ENCODE measurements at places on chromosomes 5 and 9.

GRCh38 chr5:13501176-13501575 is 443.3 kb downstream of the DNAH5 start:
- DNase-seq, result no peak

DNA sequence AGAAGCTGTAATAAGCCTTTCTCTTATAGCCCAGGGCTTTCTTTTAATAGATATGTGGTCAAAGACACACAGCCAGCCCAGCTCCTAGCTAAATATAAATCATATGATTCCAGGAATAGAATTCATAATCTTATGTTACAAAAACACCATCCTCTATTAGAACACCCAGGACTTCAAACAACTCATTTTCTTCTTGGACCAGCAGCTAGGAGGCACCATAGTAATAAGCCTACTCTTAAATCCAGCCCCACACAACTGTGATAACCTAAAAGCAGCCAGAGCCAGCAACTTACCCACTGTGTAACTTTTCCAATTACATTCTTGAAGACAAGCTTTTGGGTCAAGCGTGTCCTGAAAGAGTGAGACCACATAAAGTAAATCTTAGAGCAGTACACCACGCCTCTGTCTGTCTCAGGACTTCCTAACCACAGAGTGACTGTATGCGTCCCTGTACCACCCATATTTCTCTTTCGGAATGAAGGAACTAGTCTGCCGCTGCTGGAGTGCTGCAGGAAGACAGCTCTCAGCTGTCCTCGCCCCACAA is 223.8 kb downstream of the TLE1 start:
- DNase-seq, result no peak

DNA sequence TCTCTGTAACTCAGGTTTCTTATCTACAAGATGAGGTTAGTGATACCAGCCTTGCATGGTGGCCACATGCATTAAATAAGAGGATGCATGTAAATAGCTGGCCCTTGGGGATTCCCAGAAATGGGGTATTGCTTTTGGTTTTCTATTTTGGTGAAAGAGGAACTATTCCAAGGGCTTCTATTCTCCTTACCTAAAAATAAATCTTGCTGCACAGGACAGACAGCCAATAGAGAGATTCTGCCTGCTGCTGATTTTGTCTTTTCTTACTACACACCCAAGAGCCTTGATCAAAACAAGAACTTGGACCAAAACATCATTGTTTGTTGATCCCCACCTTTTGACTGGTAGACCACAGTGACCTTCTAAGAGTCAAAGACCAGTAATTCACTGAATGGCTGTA is 161.8 kb downstream of the PJA2 start:
- no peak for DNase-seq

DNA sequence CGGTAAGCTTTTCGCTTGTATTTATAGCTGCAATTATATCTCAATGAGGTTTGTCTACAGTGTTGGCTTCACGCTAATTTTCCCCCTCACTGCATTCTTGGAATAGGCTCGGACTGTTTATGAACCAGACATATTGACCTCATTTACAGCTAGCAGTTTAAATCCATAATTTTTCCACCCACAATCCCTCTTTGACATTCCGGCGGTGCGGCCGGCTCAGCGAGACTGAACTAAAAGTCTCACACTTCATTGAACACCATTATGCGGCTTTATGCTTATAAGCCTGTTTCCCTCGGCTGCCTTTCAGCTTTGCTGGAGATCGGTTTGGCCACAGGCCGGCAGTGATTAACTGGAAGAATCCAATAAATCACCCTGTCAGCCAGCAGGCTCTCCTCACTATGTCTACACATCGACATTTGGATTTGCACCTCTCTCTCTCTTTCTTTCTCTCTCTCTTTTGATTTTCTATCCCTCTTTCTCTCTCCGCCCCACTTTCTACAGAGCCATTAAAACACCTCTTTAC is 315.0 kb upstream of the TLE4 start:
- DNase-seq, result no peak

DNA sequence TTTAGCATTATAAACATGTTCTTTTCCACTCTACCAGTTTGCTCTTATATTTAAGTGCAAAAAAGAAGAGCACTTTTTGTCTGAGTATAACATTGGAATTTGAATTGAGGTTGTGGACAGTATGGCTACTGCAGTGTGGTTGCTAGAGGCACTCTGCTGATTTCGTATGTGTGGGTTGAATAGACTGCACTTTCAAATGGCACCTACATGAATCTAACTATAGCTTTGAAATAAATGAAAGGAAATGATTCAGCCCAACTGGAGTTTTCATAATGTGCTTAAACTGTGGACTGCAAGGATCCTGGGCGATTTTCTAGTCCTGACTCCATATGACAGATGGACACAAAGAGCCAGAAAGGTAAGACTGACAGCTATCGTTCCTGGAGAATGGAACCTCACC is 657.6 kb upstream of the RIOK2 start:
- DNase-seq, result no peak

- no peak for DNase-seq
These were observed 1339.3 kb downstream of the EFNA5 start for GRCh38 chr5:106331415-106331814.

DNA sequence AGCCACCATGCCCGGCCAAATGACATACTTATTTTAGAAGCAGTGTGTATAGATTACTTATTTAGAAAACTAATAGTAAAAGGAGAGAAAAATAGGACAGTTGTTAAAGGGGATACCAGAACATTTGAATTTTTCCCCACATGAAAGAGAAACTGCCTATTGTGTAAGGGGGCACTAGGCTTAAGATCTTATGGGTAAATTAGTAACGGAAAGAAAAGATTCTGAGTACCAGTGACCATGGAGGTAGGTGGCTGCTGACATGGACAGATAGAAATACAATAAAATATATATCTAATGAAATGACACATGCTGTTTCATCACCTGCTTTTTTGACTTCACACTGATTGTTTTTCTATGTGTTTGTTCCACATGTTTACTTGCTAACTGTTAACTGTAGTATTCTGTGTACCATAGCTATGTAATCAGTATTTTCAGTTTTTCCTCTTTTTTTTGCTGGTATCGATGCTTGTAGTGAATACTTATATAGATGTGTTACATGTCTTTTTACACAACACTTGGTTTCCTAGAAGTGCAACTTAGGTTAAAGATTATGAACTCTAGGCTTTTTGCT is 3.0 kb upstream of the DNAJC21 start:
- DNase-seq, result no peak

DNA sequence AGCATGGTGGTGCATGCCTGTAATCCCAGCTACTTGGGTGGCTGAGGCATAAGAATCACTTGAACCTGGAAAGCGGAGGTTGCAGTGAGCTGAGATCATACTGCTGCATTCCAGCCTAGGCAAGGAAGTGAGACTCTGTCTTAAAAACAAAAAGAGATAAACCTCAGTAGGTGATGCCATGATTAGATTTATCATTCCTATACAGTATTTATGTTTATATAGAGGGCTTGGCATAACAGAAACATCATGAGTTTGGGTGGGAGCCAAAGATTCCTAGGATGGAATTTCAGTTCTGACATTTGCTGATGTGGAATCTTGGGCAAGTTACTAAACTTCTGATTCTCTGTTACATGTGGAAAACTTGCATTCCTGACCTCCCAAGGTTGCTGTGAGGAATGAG is 22.3 kb downstream of the RFK start:
- DNase-seq, result no peak

DNA sequence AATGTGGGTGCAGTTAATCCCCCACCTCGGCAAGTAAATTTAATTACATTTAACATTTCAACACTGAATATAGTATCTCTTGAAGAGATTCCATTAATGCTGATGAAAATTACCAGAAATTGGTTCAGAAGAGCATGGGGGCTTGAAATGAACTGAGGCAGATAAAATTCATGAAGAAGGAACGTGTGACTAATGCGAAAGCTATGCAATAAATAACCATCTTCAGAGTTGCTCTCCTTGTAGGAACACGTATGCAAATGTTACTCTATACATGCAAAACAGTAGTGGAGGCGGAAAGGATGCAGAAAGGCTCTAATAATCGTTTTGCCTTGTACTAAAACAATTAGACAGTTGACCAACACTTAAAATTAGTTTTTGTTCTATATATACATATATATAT is 320.2 kb downstream of the CTNND2 start:
- no peak for DNase-seq

DNA sequence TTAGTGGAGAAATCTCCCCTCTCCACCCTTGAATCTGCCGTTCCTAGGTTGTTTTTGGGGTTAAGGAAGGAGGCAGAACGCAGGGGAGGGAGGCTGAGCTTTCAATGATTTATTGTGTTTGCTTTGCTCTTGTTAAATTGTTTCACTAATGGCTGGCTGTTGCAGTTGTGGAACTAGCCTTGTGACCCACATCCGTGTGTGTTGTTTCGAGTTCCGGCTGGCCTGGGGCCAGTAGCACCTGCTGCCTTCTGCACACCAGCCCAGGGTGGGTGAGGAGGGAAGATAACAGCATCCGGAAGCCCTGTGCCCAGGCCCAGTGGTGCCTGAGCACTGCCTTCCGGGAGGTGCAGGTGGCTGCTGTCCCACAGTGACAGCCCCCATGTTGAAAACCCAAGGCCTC is 3.6 kb downstream of the ERGIC1 start:
- no peak for DNase-seq

DNA sequence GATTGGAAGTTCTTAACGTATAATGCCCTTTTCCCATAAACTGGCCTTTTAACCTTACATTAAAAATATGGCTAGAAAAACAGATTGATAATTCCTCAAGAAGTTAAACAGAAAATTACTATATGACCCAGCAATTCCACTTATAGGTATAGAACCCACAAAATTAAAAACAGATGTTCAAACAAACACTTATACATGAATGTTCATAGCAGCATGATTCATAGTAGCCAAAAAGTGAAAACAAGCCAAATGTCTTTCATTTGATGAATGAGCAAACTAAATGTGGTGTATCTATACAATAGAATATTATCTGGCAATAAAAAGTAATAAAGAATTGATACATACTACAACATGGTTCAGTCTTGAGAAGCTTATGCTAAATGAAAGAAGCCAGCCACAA is 35.5 kb downstream of the POU5F2 start:
- DNase-seq, result no peak
